SJCRH30 (cell line): ENCODE measurements at places on chromosomes 2 and 18.
A peak's percentile ranks its signal among the peaks of the same experiment; 100 is the strongest.

GRCh38 chr2:144115739-144116291, 404.1 kb downstream of the ZEB2 start:
- DNase-seq, result no peak

- peak; percentile 42 for DNase-seq
These were observed 4.9 kb downstream of the DLGAP1 start for GRCh38 chr18:4450065-4450658.

DNA sequence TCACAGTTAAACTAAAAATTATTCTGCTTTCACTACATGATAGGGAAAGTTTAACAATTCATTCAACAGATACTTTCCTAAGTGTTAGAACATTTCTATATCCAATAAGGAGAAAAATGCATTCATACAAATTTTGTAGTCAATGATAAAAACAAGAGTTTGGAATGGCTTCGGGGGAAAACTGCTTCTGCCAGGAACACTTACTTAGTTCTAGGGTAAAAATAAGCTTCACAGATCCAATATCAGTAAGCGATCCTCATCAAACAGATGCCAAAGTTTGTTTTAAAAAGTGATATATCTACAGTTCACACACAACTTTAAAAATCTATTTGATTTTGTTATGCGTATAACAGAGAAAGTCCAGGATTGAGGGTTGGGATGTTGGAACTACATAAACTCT, 199.7 kb downstream of the LRRTM4 start:
- DNase-seq, result no peak

- DNase-seq, result peak; percentile 62
These were observed 37.2 kb downstream of the ANKRD12 start for GRCh38 chr18:9173770-9174233.

- DNase-seq, result no peak
These were observed 789.6 kb upstream of the SLC8A1 start for GRCh38 chr2:41241325-41242000.

GRCh38 chr2:46257476-46257875, 39.7 kb upstream of the EPAS1 start:
- peak; percentile 67 for DNase-seq

GRCh38 chr2:19888831-19889230, 13.0 kb downstream of the TTC32 start:
- no peak for DNase-seq

DNA sequence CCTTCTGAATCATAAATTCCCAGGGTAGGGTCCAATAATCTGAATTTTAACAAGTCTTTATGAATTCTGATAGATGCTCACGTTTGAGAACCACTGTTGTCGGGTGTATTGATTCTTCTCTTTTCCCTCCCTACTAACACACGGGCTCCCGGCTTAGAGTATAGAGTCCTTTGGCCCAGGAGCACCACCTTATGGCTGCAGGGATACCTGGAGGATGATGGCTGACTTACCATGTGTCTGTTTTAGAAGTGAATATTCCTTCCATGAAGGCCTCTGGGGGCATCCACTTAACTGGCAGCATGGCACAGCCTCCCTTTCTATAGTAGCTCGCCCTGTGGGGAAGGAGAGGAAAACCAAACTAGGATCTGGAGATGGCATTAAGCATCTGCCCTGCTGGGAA, 91.7 kb downstream of the CLIP4 start:
- no peak for DNase-seq

DNA sequence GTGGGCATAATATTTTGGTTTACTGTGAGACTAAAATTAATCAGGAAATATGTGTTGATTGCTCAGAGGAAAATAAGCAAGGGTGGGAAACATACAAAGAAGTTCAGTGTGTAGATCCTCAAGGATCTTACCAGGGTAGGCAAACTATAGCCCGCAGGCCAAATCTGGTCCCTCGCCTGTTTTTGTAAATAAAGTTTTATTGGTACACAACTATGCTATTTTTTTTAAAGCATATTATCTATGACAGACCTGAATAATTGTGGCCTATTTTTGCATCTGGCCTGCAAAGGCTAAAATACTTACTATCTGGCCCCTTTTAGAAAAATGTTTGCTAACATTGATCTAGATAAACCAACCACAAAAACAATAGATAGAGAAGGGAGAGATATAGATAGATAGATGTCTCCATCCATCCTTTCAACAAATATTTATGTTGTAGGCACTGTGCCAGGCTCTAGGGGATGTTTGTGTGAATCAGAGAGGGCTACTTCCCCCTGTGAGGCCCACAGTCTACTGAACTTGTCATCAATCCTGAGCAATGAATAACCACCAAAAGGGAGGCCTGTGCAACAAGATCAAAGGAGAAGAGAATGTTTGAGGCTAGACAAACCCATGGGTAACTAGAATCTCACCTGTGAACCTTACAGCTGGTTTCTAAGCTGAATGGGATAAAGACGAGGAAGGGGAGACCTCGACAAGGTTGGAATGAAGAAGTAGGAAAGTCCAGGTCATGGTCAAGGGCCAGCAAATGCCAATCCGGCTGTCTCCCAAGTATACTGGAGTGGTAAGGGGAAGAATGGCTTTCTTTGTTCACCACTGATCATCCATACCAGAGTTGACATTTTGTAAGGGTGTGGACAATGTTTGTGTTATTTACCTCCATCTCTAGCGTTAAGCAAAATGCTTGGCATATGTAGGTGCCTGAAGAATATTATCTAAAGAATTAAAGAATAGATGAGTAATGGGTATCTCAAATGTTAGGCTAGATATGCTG, 23.6 kb downstream of the ALPK2 start:
- DNase-seq, result no peak
